ENCODE measurements at places on chromosomes 5 and 9.

GRCh38 chr9:71403106-71403505 is 281.7 kb upstream of the TRPM3 start:
- no peak for DNase-seq

DNA sequence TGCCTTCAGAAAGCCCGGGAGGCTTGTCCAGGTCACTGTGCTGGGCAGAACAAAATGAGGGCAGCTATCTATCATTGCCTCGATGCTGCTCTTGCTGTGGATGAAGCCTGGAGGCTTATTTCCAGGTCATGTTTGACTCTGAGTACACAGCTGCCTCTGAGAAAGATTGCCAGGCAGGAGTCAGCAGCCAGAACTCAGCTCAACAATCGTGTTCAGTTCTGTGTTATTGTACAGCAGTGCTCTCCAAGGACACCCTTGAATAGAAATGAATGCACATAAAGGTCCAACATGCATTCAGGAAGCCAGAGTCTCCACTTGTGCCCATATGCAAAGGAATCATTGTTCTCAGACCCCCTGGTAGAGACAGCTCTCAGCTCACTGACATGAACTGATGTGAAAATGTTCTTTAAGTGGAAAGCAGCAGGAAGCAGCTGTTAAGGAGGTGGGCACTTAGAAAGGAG is 61.7 kb upstream of the ZFR start:
- DNase-seq: no peak

- no peak for DNase-seq
Measured at GRCh38 chr9:102185962-102186361, 447.5 kb upstream of the GRIN3A start.

- no peak for DNase-seq
Measured at GRCh38 chr5:171774418-171774817, 11.2 kb upstream of the SMIM23 start.

DNA sequence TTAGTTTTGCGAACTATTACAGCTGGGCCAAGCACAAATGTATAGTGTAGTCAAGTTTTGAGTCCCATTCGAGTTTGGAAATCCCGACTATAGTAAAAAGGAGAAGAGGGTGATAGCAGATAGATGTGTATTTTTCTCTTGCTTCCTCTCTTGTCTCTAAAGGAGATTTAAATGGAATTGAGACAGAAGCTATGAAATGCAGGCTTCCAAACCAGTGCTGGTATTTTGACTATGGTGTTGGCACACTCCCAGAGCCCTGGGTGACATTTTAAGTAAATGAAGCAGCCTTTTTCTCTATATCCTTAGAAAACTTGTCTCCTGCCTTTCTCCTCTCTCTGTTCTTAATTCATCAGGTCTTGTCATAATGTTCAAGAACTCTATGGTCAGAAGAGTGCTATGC is 17.7 kb upstream of the AUH start:
- no peak for DNase-seq

GRCh38 chr9:17906841-17907778 is 328.2 kb downstream of the SH3GL2 start:
- no peak for DNase-seq

DNA sequence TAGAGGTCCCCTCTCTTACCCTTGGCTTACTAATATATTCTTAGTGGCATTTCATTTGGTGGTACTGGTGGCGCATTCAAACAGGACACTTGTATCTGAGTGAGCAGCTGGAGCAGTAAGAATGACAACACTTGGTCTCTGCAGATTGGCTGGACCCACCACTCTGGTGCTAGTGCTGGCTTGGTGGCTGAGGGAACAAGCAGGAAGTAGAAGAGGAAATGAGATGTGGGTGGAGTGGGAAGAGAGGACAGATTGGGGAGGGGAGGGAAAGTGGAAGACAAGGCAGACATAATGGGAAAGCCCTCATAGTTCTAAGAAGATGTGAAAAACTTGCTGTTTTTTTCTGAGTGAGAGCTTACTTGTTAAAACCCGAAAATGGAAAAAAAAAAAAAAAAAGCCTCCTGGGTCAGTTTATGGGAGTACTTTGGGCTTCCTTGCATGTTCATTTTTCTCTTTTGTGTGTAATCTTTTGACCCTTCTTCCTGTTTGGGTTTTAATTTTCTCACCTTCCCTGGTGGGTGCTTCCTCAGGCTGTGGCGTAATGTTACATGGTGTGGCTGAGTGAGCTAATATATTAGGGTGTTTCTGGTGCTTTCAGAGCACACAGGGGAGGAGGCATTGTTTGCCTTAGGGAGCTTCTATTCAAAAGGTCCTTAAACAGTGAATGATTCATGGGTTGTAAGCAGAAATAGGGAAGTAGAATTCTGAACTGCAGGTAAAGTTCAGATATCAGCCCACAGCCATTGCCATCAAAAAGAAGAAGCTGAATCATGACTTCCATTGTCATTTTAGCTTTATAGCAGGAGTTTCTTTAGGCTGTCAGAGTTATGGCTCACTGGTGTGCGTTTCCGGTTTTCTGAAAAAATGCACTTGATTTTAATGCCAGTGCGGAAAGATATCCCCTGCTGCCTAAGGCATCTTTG is 52.3 kb downstream of the TLE4 start:
- peak; percentile 66 for DNase-seq

DNA sequence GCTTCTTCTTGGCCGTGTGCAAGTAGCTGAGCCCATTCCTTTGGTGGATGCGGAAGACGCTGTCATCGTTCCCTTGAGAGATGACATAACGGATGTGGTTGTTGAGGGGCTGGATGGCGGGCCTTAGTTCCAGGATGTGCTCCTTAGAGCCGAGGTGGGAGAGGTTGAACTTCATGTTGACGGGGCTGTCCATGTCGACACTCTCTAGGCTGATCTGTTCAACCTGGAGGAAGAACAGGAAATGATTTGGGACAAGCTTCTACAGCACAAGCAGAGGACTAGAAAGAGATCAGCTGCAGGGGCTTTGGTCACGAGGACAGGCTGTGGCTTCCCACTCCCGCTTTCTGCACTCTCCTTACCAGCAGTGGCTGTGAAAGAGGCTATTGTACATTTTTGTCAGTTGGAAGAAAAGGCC is 176.0 kb downstream of the SLC12A2 start:
- DNase-seq: no peak

- DNase-seq: no peak
Measured at GRCh38 chr9:109403766-109404320, 83.0 kb upstream of the EPB41L4B start.

DNA sequence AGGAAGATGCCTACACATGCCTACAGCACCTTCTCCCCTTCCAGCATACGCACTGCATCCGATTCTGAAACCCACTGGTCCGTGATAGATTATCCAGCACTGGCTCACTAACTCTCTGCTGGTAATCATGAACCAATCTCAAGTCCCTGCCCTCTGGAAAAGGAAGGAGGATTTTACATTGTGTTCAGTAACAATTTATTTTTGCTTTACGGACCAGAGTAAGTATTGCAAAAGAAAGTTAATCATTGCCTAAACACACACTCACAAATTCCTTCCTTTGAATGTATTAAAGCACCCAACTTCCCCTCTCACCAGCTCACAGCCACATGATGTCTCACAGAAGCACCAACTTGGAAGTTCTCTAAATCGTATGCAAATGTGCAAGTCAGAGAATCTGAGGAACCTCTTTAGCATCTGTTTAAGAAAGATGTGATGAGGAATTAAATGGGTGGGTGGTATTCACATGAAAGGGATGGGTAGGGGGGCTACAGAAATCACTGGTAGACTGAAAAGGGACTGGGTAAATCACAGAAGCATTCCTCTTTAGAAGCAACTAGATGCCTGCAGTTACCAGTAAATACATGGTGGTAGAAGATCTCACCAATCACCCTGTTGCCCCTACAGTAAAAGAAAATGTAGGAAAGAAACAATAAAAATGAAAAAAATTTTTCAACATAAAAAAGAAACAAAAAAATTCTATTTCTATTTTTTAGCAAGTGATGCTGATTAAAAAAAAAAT is 8.4 kb downstream of the GNAQ start:
- no peak for DNase-seq

- no peak for DNase-seq
Measured at GRCh38 chr9:96289392-96289791, 12.6 kb downstream of the HSD17B3 start.

- no peak for DNase-seq
Measured at GRCh38 chr9:70959366-70959765, 162.1 kb downstream of the TRPM3 start.

DNA sequence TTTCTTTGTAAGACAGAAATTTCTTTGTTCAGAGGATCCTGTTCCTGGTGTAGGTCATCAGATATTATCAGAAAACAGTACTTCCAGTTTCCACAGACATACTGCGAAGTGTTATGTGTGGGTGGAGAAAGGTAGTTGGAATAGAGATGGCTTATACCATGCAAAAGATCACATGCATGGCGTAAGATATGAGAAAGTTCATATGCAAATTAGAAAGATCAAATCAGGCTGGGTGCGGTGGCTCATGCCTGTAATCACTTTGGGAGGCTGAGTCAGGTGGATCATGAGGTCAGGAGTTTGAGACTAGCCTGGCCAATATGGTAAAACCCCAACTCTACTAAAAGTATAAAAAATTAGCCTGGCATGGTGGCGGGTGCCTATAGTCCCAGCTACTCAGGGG is 65.2 kb upstream of the GLIS3 start:
- DNase-seq: no peak

- DNase-seq: no peak
Measured at GRCh38 chr9:7636838-7637467, 162.6 kb downstream of the DMAC1 start.

- no peak for DNase-seq
Measured at GRCh38 chr9:125438506-125439433, 177.1 kb downstream of the GAPVD1 start.

DNA sequence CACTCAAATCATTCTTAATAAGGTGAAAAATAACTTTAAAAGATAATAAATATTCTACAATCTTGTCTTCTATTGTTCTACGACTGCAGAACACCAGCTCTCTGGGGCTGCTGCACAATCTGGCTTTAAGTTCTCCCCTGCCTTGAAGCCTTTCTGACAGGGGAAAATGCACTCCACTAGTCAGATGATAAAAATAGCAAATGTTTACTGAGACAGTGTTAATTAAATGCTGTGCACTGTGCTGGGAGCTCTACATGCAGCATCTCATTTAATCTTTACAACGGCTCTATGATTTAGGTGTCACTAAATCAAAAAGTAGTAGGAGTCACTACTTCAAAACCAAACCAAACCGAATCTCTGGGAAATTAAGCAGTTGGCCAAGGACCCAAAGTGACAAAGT is 132.7 kb downstream of the SLIT3 start:
- DNase-seq: no peak

- no peak for DNase-seq
Measured at GRCh38 chr5:133665571-133665970, 53.2 kb upstream of the FSTL4 start.

GRCh38 chr5:177306674-177307543 is 3.3 kb downstream of the PRELID1 start:
- no peak for DNase-seq

DNA sequence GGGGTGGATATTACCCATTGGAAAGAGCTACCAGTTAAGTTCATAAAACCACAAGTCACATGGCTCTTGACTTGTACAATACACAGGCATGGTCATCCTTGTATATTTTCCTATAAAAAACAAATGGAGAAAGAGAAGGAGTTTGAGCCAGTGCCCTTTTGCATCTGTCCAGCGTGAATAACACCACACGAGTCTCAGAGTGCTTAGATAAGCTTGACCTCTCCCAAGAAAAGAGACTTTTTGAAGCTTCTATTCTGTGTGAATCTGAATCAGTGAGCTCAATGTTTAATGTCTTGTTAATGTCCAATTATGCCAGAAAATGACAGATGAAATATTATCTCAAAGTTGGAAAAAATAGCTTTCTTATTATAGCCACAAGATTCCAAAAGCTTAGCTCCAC is 30.9 kb upstream of the LPAR1 start:
- DNase-seq: no peak

DNA sequence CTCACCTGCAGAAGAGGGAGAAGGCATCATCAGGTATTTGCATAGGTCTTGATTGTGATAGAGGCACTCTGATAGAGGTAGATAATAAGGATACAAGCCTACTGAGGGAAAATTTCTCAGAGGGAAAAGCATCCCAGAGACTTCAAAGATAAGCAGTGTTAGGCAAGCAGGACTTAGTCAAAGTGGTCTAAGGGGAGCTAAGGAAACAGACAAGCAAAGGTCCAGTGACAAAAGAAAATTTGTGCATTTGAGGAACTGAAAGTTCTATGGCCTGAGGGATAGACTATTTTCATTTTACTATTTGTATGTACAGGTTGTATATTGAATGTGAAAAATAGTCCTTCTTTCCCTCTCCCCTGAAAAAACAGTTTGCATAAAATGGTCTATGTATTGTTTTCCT is 27.4 kb downstream of the OXCT1 start:
- no peak for DNase-seq

- no peak for DNase-seq
Measured at GRCh38 chr5:124398460-124398859, 348.0 kb downstream of the ZNF608 start.

DNA sequence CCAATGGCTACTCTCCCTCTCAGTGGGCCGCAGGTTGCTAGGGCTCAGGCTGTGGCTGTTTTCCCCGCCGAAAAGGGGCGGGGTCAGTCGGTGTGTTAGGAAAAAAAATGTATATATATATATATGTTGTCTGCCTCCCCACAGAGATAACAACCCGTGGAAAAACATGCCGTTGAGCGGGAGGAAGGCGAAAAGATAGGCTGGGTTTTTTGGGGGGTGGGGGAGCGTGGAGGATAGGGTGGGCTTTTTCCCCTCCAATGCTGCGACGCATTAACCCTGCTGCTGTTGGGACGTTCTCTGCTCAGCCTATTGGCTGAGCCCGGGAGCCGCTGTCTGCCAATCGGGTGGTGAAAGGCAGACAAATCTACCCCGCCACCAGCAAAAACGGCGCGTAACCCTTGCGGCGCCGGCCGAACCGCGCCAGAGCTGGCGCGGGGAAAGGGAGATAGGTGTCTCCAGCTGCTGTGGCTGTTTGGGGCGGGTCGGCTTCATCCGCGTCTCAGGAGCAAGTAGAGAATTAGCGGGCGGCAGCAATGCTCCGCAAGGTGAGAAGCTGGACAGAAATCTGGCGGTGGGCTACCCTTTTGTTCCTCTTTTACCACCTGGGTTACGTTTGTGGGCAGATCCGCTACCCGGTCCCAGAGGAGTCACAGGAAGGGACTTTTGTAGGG is at the start of gene PCDHGC4:
PCDHGC4 (plus strand) TSS at position 390 of the 671 bp plus-strand sequence; CDS start at position 534, 144 bp downstream.
- no peak for DNase-seq

DNA sequence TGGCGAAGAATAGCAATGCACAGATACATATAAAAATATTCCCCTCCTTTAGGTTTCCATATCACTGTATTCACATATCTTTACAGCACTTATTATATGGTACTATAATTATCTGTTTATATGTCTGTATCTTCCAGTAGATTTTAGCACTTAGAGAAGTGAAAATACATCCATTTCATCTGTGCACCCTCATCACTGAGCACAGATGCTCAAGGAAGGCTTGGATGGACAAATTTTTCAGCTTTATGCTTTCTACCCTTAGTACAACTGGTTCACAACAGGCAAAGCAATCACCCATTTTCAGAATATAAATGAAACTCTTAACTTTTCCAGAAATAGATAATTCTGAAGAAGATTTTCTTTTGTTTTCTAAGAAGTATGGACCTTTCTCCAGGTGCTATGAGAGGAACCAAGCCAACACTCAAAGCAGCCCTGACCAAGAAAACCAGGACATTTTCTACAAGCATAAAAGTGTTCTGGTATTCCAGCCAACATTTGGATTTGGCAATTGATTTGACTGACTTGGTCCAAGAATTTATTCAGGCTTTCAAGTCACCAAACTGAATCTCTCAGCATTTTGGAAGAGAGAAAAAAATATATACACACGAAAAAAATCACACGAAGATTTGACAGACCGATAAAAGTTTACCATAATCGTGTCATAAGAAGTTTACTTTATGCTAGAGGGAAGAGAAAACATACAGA is 170.2 kb upstream of the CD180 start:
- DNase-seq: no peak

- no peak for DNase-seq
Measured at GRCh38 chr9:87029905-87030304, 82.6 kb upstream of the GAS1 start.

- no peak for DNase-seq
Measured at GRCh38 chr5:68046445-68046844, 169.1 kb upstream of the PIK3R1 start.
